ENCODE measurements at places on chromosomes 11 and 22.
A peak's percentile ranks its signal among the peaks of the same experiment; 100 is the strongest.

DNA sequence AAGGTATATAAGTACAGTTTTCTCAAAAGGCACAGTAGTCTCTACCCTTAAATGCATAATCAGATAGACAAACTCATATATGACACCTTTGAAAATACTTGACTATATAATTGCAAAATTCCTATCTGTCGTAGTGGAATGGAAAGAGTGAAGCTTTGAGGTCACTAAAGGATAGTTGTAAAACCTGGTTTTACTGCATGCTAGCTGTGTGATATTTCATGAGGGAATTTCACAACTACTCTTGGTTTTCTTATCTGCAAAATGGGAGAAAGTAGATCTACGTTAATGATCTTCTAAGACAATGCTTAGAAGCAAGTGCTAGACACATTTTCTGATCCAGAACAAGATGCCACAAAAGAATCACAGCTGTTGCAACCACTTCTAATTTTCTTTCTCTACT is 332.2 kb downstream of the AASDHPPT start:
- no peak for DNase-seq

DNA sequence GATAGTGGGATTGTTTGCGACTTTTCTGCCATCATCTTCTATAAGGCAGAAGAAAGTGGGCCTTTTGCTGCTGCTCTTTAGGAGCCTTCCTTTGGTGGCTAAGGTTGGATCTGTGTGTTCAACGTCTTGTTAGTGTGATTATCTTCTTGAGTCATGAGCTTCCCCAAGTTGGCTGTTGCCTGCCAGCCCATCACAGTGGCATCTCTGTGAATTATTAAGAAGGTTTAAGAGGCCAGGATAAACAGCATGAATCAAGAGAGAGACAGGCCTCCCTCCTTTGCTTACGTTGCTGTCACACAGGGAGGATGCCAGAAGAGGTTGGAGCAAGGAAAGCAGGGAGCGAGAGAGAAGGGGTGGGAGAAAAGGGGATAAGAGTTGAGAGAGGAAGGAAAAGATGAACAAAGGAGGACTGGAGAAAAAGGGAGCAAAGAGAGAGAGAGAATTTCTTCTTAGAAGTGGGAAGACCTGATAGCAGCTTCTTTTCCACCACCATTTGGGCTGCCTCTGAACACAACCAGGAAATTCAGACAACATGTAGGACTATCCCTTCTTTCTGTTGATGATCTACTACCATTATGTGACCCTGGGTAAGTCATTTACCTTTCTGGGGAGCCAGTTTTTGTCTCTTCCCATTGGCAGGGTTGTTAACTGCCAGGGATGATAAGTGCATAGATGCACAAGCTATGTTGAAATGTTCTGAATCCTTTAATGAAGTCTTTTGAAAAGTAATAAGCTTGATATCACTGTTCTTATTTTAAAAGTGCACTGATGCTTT is 126.5 kb downstream of the NAV2 start:
- peak; percentile 94 for DNase-seq

GRCh38 chr11:94449029-94449428 is 44.6 kb downstream of the MRE11 start:
- DNase-seq, result no peak

- peak; percentile 81 for DNase-seq
These were observed 32.7 kb downstream of the ARHGAP42 start for GRCh38 chr11:100719809-100720221.

DNA sequence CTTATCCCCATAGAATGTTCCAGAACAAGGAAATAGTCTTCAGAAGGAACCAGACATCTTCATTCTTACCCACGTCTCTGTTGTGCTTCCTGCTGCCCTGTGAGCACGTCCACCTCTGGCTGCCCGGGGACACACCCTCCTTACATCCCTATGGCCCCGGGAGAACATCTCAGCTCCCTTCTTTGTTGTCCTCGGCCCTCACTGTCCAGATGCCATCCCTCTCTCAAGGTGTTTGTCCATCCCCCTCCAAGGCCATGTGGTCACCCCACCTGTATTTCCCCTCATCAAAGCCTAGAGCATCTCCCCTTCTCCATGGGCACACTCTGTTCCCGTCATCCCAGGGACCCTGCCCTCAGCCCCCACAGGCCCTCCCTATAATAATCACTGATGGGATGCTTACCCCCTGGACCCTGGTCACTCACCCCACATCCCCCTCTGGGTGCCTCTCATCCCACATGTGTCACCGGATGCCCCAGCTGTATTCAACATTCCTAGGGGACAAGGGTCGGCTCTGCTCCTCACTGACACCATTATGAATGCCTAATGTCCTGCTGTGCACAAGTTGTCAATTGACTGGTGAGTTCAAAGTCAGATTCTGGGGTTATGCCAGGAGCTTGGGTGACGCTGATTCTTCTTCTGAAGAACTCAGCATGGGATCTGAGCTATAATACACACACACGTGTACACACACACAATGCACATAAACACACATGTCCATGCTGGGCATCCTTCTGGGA is 28.8 kb downstream of the IGLL5 start:
- DNase-seq, result no peak

GRCh38 chr22:49372530-49373288 is 455.0 kb downstream of the BRD1 start:
- peak; percentile 91 for DNase-seq

GRCh38 chr11:117519170-117519569 is 191.5 kb downstream of the CEP164 start:
- peak; percentile 87 for DNase-seq

- DNase-seq, result no peak
These were observed 67.9 kb downstream of the SCN3B start for GRCh38 chr11:123586568-123586967.

GRCh38 chr22:38257181-38257580 is 15.6 kb downstream of the TMEM184B start:
- DNase-seq, result no peak

DNA sequence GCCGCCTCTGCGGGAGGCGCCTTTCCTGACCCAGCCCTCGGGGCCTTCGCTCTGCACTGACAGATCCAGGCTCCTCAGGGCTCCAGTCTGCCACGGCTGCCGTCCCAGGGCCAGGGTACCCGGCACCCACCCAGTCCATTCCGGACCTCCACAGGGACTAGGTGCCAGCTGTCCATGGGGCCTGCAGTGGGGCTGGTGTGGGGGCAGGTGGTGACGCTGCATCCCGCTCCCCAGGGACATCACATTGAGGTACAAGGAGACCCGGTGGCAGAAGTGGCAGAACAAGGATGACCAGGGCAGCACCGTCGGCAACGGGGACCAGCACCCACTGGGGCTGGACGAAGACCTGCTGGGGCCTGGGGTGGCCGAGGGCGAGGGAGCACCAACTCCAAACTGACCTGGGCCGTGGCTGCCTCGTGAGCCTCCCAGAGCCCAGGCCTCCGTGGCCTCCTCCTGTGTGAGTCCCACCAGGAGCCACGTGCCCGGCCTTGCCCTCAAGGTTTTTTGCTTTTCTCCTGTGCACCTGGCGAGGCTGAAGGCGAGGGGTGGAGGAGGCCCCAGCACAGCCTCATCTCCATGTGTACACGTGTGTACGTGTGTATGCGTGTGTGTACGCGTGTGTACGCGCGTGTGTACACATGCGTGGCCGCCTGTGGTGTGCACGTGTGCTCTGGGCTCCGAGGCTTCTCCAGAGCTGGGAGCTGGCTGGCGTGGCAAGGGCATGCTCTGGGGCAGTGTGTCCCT is 16.7 kb downstream of the RNH1 start:
- no peak for DNase-seq

- peak; percentile 67 for DNase-seq
These were observed 1.2 kb upstream of the APOBEC3C start for GRCh38 chr22:39012533-39013511.

- peak; percentile 8 for DNase-seq
These were observed 513.1 kb downstream of the MIAT start for GRCh38 chr22:27170491-27170890.

- no peak for DNase-seq
These were observed 1.5 kb upstream of the EEF1G start for GRCh38 chr11:62575156-62575555.

- DNase-seq, result peak; percentile 30
These were observed 9.8 kb upstream of the DDX10 start for GRCh38 chr11:108654994-108655631.

DNA sequence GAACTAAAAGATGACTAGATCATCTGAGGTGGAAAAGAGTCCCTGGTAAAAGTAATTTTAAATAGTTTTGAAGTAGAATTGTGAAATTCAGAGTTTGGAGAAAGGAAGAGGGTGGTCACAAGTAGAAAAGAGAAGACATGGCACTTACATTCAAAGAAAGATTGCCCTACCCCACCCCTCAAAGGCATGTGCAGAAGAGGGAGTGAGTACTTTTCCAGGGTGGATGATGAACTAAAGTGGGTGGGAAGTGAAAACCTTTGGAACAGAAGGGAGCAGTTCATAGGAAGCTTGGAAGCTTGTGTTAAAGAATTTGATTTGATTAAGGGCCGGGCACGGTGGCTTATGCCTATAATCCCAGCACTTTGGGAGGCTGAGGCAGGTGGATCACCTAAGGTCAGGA is 23.6 kb downstream of the SREBF2 start:
- peak; percentile 21 for DNase-seq

GRCh38 chr11:70585236-70585545 is 186.9 kb downstream of the CTTN start:
- DNase-seq, result no peak

DNA sequence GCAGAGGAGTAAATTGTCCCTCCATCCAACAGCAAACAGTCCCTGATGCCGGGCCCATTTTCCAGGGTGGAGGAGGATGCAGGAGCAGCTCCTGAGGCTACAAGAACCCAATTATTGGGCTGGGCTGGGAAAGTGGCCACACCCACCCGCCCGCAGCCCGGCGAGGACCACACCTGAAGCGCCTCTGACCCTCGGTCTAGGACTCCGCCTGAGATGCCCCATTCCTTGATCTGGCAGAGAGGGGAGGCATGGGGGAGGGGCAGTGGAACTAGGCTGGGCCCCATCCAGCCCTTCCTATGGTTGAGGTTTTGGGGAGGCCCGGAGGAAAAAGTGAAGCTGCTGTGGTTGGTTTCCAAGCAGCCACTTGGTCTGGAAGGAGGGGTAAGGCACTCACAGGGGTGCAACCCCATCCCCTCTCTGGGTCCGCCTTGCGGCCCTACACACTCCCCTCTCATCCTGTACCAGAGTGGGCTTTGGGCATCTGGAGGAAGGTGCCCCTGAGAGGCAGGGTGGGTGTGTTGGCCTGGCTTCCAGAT is 2.4 kb upstream of the LGALS1 start:
- no peak for DNase-seq

DNA sequence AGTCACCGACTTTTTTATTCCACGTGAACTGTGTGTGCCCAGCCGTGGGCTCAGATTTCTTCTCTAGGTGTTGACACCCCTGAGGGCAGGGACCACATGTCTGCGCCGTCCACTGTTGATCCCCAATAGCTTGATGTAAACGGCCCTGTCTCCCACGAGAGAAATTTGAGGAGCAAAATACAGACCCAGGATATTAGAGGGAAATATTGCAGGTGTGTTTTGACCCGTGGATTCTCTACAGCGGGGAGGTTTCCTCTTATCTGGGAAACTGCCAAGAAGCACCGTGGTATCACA is 437.5 kb downstream of the TBC1D22A start:
- DNase-seq, result no peak

DNA sequence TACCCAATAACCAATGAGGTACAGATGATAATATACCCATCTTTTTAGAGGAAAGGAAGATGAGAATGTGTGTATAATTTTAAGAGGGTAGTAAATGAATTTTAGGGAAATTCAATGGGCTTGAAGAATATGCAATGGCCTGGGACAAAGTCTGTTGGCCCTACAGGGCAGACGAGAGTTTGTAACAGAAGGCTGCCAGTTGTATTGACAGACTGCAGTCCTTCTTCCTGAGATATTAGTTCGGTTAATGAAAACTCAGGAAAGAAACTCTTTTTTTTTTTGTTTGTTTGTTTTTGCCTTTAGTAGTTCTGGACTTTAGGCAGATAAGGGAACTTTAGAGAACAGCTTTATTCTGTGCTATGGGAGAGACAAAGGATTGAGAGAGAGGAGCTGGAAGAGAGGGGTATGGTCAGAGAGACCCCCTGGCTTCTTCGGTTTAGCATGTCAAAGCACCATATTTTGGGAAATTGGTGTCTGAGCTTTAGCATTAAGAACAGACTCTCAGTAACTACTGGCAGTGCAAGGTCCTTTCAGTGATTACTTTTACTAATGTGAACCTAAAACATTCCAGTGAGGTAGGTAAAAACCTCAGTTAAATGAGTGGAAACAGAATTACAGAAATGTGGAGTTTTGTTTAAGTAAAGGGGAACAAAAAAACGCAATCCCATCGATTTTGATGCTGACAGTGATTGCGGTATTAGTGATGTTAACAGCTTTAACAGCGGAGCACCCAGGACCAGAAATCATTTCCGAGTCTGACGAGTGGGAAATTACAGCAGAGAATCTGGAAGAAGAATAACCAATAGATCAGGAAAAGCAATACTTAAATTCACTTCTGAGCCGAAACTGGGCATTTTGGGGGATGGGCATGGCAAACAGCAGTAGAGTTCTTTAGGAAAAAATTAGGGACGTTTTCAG is 644 bp upstream of the NAALAD2 start:
- no peak for DNase-seq

DNA sequence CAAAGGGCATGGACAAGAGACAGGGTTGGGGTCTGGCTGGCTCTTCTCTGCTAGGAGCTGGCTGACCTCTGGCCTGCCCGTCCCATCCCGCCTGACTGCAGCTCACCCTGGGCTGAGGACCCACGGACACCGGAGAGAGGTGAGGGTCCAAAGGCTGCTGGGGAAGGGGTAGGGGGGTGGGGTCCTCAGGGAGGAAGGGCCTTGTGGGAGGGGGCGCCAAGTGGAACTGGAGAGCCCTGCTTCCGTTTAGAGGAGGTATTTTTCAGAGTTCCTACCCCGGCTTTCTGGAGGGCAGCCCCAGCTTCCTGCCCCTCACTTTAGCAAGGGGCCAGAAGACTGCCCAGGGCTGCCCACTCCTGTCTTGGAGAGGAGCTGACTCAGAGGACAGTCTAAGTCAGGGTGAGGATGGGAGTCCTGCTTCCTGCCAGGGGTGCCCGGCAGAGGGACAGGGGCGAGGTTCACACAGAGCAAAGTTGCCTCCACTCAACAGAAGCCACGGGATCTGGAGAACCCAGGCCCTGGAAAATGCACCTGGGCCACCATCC is 7.1 kb downstream of the LARGE2 start:
- DNase-seq, result no peak

GRCh38 chr11:33064033-33064825 is 24.9 kb downstream of the TCP11L1 start:
- DNase-seq, result no peak

GRCh38 chr11:57983191-57983590 is 40.5 kb upstream of the OR9Q1 start:
- no peak for DNase-seq

DNA sequence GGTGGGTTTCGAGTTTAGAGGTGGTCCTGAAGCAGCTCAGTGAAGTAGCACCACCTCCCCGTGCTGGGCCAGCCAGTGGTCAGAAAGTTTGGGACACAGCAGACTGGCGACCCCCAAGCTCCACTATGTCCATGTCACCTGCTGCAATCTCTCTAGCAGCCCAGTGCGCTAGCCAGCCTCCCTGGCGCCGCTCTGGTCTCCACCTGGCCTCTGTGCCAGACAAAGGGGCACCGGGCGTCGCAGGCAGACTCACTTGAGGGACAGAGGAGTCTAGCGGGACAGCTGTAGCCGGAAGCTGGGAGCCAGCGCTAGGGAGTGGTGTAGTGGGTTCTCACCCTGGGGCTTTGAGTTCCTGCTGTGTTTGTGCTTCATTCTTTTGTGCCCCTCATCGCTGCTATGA is 25.5 kb downstream of the MYBPC3 start:
- DNase-seq, result no peak

- DNase-seq, result no peak
These were observed 4.2 kb downstream of the USP35 start for GRCh38 chr11:78192911-78193351.

GRCh38 chr11:28581286-28582242 is 473.4 kb downstream of the METTL15 start:
- DNase-seq, result no peak

- no peak for DNase-seq
These were observed 106.8 kb upstream of the NECTIN1 start for GRCh38 chr11:119835753-119836152.

Data from Caki2 (cell line).